ENCODE measurements at places on chromosomes 5 and 9. TPM values are rescaled to one million over a fixed set of nuclear protein-coding genes. Genes with fewer than 3 reads are reported as not detected.

CARTPT gene
- total RNA-seq, result not detected

QSOX2 gene
- total RNA-seq, result 8.5 TPM

SMIM33 gene
- not detected for total RNA-seq

MELK gene
- 26.9 TPM for total RNA-seq

PCDHGA2 gene
- total RNA-seq, result 0.42 TPM

RETREG1 gene
- 0.35 TPM for total RNA-seq

CTSV gene
- 45.5 TPM for total RNA-seq
